ENCODE measurements at places on chromosomes 2 and 18.

DNA sequence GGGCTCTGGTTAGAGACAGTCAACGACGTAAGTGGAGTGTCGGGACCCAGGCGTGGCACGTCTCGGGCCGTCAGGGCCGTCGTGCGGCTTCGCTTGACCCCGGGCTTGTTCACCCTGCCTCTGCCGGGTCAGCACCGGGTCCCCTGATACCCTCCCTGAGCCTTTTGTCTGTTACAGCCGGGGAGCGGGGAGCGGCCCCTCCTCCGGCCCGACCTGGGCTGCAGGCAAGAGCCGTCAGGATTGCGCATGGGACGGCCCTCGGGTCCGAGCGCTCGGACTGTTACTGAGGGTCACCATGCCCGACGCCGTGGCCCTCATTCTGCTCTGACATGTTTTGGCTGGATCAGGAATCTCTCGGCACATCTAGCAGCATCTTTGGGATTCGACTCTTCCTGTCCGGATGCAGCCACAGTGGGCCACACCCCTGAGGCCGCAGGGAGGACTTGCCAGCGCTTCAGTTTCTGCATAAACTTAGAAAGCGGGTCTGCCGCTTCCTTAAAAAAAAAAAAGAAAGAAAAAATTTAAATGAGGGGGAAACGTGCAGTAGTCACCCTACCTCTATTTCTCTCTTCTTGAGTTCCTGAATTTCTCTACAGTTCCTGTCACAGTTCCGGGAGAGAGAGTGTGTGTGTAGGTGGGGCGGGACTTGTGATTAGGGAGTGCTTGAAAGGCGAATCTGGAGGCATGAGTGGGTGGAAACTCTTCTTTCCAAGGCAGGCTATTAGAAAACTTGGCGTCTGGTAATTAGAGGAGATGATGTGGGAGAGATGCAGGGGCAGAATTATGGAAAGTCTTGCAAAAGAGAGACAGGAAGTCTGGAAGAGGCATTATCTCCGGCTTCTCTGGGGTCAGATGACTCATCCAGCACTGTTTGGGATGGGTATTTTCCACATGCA is 909 bp downstream of the TMEM87B start:
- DNase-seq, result peak; percentile 41

DNA sequence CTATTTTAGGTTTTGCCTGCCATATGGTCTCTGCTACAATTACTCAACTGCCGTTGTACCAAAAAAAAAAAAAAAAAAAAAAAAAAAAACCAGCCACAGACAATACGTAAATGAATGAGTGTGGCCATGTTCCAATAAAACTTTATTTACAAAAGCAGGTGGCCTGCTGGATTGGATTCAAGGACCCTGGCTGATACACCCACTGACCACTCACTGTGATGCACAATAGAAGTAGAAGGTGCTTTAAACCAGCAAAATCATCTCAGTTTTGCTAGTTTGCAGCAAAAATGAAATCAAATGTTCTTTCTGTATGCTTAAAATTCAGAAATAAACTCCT is 137.4 kb downstream of the AKAIN1 start:
- no peak for DNase-seq

DNA sequence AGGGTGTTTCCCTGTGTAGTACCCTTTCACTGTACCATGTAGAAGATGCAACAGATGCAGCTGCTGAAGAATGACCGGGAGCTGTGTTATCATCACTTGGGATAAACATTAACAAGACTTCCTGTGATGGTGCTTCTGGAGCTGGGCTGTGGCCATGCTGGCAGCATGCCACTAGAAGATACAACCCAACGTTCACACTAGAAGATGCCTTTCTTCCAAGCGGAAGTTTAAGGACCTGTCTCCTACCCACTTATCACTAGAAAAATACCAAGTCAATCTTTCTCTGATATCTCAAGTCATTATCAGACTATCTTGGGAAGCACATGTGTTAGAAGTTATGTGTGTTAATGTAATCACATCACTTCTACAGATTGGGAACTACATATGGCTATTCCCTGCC is 953.5 kb downstream of the CNTNAP5 start:
- DNase-seq, result no peak

GRCh38 chr18:48481092-48481491 is 57.7 kb upstream of the CTIF start:
- DNase-seq, result no peak

DNA sequence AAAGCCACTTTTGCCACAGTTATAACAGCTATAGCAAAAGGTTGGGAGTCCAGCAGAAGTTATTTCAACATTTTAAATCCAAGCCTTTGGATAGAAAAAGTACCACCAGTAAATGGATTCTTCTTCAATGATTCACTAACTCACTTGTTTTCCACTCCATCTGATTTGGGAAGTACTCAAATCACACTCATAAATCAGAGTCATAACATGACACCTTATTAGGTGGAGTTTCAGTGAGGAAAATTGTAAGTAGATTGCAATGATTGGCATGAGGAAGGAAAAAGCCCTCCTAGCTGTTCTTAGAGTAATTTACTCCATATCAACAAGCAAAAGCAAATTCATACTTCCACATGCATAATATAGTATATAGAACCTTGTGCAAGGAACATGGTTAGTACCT is 132.9 kb downstream of the NR4A2 start:
- DNase-seq, result no peak

- DNase-seq, result peak; percentile 19
These were observed 6.9 kb upstream of the PARD3B start for GRCh38 chr2:204538182-204539018.

Measured in WTC11 (cell line).